CMK (cell line): ENCODE measurements at places on chromosomes 16 and 17.

DNA sequence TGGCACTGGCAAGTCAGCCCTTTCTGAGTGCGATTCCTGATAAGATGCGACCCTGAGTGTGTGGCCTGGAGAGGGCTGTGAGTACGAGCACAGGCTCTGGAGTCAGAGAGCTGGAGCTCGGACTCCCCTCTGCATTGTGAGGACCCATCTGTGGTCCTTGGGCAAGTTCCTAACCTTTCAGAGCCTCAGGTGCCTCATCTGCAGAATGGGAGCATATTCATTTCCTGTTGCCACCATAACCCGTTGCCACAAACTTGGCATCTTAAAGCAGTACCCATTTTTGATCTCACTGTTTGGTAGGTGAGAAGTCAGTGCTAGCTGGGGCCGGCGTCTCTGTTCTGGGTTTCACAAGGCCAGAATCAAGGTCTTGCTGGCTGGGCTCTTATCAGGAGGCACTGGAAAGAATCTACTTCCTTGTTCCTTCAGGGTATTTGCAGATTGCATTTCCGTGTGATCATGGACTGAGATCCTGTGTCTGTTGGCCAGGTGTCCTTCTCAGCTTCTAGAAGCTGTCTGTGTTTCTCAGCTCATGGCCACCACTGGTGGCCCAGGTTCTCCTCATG, 20.2 kb downstream of the KNOP1 start:
- DNase-seq: no peak

- DNase-seq: no peak
These were observed 42.8 kb downstream of the CMTM4 start for GRCh38 chr16:66653581-66654350.

DNA sequence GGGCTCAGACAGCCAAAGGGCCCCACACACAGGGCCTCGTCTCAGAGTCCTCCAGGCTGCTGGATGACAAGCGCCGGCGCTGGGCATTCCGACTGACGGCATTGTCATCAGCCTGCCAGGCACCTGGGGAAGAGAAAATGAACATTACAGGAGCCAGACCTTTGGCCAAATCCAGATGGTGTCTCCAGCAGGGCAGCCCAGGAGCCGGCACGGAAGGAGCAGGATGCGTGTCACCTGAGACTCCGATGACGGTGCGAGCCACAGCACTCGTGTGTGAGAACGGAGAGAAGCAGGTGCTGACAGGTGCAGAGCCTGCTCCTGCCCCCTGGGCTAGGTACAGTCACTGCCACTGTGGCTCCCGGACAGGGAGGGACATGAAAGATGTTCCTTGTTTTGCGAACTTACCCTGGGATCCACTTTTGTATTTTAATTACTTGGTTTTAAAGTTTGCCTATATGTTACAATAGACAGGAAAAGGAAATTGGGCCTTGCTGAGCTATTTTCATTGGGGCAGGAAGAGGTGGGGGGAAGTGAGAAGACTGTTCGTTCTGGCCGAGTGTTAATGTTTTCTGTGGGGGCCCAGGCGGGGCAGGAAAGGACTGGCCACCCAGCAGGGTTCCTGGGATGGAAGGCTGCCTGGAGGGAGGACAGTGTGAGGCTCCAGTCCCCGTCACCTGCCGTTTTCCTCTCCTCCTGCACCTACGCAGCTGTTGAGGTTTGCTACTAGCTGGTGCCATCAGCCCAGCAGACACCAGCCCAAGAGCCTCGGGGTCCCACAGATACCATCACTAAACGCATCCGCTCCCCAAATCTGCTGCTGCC, 4.4 kb upstream of the FOXJ1 start:
- no peak for DNase-seq

DNA sequence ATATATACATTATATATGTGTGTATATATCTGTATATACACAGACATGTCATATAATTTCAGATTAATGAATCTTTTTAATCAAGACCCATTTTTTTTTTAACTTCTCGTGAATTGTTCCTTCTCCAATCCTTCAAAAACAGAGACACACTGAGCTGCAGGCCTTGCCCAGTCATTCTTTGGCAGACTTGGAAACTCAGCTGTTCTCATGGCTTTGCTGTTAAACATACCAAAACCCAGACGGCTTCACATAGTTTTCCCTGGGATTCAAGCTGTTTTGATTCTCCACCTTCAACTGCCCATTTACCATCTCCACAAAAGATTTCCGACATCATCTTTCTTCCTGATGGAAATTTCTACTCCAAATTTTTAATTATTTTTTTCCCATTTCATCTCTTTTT, 148.7 kb downstream of the KCNJ2 start:
- DNase-seq: no peak

DNA sequence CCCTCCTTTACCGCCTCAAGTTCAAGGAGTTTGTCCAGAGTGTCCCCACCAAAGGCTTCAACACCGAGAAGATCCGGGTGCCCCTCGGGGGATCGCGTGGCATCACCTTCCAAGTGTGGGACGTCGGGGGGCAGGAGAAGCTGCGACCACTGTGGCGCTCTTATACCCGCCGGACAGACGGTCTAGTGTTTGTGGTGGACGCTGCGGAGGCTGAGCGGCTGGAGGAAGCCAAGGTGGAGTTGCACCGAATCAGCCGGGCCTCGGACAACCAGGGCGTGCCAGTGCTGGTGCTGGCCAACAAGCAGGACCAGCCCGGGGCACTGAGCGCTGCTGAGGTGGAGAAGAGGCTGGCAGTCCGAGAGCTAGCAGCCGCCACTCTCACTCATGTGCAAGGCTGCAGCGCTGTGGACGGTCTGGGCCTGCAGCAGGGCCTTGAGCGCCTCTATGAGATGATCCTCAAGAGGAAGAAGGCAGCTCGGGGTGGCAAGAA, 1.1 kb downstream of the ARL4D start:
- no peak for DNase-seq

DNA sequence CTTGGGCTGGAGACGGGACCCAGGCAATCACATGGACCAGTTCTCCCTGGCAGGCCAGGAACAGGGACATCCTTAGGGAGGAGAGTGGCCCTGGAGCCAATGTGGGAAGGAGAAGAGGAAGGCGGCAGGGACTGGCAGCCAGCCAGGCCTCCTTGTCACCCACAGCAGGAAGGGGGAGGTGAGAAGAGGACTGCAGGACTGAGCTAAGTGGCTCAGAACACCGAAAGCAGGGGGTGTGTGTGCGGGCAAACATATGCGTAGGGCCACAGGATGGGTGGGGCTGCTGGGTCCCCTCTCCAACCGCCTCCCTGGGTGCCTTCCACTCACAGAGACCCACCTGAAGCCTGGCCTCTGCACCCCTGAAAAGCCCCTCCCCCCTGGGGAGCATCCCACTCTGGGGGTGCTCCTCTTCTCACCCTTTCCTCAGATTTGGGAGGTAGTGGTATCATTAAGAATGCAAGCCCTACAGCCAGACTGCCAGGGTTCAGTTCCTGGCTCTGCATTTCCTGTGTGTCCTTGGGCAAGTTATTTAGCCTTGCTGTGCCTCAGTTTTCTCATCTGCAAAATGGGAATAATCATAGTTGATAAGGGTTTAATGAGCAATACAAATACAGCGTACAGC, 8.1 kb downstream of the PNMT start:
- peak; percentile 96 for DNase-seq
